ENCODE measurements at places on chromosomes 5 and 9. TPM values are rescaled to one million over a fixed set of nuclear protein-coding genes. Genes with fewer than 3 reads are reported as not detected.

Gene ADGRD2
- not detected for total RNA-seq

Gene PCDHGC5
- 2.9 TPM for total RNA-seq

Gene NOL8
- total RNA-seq, result 23.6 TPM

Gene CEP120
- total RNA-seq, result 46.1 TPM

Gene PPP3R2
- not detected for total RNA-seq

Gene GLIPR2
- total RNA-seq, result 37.8 TPM

Gene PCDHA13
- not detected for total RNA-seq

Gene MPDZ
- 39.3 TPM for total RNA-seq

Gene S100Z
- total RNA-seq, result not detected

DNA sequence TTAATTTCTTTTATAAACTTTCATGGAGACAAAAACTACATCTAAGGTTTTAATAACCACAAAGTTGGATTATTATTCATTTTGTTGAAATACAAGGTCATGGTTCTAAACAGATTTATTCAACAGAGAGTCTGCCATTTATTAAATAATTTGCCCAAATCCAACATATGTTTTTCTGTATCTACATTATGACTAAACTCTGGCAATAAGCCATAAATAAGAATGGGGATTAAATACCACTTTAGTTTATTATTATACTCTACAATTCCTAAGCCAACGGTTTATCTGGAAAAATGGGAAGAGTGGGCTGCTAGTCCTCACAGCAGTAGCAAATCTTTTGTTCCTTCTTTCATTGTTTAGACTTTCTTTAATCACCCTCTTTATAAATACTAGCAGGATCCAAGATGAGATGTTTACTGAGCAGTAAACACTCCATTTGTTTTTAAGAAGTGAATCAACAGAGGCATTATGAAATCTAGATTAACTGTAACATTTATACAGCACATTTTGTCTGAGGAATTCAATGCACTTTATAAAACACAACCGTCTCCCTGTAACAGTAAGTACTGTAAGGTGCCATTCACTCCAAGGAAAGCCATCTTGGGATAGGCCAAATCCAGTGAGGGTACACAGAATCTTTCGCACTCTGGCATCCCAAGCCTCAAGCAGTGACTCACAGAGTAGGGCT lies 89.7 kb downstream of the DROSHA start:
- DNase-seq, result peak; percentile 50

DNA sequence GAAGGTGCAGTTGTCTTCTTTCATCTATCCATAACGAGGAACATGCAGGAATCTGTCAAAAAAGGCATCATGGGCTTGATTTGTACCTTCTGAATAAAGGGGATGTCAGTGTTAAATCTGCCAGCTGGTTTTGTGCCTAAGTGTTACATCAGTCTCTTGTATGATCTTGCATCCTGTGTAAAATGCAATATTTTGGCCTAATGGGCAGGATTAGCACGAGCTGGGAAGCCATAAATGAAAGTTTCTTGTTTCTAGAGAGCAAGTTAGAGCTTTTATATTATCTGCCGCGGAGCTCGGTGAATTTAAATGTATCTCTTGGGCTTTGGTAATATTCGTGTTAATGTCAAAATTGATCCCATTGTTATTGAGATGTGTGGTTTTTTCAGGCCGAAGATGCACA lies 526.1 kb upstream of the WWC1 start:
- no peak for DNase-seq

DNA sequence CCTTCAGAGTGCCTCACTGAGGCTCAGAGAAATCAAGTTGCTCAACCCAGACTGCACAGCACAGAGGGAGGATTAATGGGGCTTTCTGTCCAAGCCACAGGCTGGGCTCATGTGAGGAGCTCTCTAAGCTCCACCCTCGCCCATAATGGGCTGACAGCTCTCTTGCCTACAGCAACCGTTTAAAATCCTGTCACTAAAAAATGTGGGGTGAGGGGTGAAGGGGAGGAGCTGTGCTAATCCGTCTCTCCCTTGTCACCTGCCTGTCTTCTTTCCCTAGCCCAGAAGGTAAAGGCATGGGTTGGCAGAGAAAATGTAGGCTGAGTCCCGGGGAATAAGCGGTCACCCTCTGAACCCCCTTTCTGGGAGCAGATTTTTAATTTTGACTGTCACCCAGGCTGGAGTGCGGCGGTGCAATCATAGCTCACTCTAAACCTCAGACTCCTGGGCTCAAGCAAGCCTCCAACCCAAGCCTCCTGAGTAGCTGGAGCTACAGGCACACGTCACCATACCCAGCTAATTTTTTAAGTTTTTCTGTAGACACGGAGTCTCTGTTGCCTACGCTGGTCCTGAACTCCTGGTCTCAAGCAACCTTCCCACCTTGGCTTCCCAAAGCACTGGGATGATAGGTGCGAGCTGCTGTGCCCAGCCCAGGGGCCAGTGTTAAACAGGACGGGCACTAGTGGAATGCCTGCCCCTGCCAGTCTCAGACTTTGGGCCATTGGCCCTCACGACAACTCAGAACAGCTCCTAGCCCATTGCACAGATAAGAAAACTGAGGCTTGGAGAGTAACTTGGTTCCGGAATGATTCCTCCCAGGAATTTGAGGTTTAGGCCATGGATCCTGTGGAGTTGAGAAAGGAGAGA lies 89.5 kb downstream of the LMX1B start:
- no peak for DNase-seq

- no peak for DNase-seq
Measured at GRCh38 chr5:65855766-65856315, 70.5 kb upstream of the ERBIN start.

DNA sequence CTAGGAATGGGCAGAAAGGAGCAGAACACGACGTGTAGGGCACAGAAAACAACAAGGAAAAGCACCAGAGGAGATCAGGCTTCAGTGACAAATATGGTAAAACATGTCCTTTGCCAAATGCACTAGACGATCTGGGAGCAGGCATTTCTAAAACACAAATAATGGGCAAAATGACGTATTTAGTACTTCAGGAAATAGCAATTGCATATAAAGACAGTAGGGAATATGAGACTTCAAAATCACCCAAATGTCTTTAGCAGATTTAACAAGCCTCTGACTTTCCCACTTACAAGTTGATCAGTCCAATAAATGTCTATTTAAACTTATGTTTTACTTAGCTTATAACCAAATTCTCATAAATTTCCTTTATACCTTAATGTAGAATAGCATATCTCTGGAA lies 969.6 kb upstream of the C9orf72 start:
- DNase-seq, result no peak

DNA sequence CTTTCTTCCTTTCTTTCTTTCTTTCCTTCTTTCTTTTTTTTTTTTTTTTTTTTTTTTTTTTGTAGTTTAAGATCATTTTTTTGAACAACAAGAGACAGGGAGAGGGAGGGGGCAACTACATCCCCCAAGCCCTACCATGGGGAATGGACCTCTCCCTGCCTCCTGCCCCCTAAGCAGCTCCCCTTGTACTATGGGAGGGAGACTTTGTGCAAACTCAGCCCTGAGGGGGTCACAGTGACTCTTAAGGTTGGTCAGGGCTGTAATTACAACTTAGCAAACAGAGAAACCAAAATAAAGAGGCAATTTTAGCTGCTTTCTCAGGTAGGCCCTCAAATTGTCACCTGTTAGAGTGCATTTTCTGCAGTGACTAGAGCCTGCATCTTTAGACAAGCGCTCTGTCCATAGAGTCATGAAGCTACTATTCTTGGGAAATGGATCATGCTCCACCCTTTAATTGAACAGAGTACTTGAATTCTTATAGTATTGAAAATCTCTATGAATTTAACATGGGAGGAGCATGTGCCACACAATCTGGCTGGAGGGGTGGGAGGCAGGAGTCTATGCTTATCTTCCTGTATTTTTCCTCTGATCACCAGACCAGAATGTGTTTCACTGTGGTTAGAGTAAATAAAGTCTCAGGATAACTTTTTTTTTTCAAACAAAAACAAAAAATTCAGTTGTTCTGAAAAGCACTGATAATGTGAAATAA lies 24.3 kb upstream of the PIK3R1 start:
- no peak for DNase-seq

GRCh38 chr9:33158843-33159776 lies 8.0 kb downstream of the B4GALT1 start:
- DNase-seq, result peak; percentile 35

GRCh38 chr9:113650207-113651131 lies 186.9 kb downstream of the RGS3 start:
- DNase-seq, result peak; percentile 88

GRCh38 chr5:9240431-9240830 lies 305.4 kb downstream of the SEMA5A start:
- DNase-seq, result no peak

DNA sequence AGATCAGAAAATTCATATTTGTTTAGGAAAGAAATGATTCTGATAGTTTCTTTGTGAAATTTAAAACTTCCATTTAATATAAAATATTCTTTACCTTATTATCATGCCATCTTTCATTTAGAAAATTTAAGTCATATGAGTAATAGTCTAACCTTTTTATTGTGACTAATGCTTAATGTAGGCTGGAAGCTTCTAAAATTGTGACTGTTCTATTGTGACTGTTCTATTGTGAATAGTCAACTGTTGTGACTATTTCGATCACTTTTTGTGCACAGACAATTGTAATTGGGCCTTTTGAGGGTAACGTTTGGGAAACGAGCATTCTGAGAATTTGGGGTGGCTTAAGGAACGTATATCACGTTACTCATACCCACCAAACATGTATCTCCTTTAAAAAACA lies 100.0 kb downstream of the PARP8 start:
- DNase-seq, result no peak

- DNase-seq, result peak; percentile 45
Measured at GRCh38 chr5:79236970-79237739, 1.2 kb downstream of the JMY start.

GRCh38 chr5:150649108-150650020 lies 8.9 kb downstream of the SYNPO start:
- DNase-seq, result no peak

DNA sequence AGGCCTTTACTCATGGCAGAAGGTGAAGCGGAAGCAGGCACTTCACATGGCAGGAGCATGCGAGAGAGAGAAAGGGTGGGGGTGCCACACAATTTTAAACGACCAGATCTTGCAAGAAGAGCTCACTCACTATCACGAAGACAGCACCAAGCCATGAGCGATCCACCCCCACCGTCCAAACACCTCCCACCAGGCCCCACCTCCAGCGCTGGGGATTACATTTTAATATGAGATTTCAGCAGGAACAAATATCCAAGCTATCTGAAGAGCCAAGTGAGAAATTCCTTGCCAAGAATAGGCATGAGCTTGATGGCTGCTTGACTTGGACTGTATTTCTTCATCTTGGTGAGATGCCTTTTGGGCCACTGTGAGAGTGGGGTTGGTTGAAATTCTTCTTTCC lies 88.0 kb downstream of the PDZD2 start:
- no peak for DNase-seq

DNA sequence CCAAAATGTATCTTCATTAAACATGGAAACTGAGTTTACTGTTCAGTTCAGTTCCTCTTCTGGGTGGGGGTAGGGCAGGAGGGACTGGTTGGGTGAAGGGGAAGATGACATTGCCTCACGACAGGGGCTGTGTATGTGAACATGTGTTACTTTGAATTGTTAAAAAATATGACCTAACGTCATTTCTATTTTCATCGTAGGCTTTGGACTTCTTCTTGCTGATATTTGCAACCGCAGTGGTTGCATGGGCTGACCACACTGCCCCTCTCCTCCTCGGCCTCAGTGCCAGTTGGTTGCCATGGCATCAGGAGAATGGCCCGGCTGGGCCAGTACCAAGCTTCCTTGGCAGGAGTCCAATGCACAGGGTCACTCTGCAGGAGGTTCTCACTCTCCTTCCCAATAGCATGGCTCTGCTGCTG lies 41.5 kb downstream of the HACD4 start:
- DNase-seq, result no peak

DNA sequence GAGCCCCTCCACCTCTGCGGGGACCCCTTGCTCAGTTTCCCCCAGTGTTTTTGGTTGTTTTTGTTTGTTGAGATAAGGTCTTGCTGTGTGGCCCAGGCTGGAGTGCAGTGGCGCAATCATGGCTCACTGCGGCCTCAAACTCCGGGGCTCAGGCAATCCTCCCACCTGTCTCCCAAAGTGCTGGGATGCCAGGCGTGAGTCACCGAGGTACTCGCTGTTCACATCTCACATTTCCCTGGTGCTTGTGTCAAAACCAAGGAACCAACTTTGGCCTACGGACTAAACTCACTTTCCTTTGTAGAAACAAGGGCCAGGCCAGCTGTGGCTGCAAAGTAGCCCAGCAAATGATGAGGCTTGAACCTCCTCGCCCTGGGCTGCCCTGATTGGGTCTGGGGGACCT lies 9.7 kb upstream of the AJM1 start:
- DNase-seq, result no peak

DNA sequence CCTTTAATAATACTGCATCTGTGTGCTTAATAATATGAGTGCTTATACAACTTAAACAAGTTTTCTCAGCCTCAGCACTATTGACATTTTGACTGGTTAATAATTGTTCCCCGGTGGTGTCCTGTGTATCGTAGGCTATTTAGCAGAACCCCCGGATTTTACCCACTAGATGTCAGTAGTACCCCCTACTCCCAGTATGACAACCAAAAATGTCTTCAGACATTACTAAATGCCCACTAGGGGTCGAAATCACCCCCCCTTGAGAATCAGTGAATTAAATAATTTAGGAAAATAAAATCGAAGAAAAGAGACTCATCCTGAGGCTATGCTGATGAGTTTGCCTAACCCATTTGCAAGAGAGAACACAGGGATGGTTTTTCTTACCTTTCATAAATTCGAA lies 166.3 kb downstream of the ATP10B start:
- no peak for DNase-seq

GRCh38 chr9:82487935-82488312 lies 499.4 kb downstream of the SPATA31D1 start:
- DNase-seq, result no peak

DNA sequence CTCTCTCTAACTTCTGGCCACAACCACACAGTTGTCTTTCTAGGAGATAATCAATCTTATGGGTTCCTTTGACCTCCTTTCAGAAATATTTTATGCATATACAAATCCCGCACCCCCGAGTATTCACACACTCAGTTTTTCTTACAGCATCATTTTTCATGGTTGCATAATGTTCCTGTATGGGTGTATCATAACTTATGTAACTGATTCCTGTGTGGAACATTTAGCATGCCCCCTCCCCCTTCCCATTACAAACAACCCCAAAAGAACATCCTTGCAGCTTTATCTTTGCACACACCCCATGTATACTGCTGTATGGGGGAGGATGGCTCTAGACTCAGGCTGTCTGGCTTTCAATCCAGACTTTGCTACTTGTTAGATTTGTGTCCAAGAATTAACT lies 93.8 kb downstream of the PSD2 start:
- no peak for DNase-seq

DNA sequence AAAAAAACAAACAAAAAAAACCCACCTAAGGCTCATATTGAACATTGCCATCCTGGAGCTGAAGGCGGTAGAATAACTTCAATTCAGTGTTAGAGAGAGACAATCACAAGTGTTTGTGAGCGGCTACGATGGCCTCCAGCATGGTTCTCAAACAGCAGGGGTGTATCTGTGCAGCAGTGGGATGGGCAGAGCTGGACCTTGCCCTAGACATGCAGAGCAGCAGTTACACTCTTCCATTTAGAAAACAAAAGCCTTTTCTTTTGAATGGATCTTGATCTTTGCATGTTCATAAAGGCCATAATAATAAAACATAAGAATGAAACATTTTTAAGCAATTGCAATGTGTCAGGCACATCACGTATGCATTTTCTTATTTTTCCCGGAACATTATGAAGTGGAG lies 50.3 kb downstream of the ARHGAP26 start:
- DNase-seq, result no peak

- no peak for DNase-seq
Measured at GRCh38 chr5:140360681-140361479, 886 bp downstream of the SLC4A9 start.

Measured in IMR-90 (cell line).